ENCODE measurements at places on chromosomes 7 and 10. TPM values are rescaled to one million over a fixed set of nuclear protein-coding genes. Genes with fewer than 3 reads are reported as not detected.
A peak's percentile ranks its signal among the peaks of the same experiment; 100 is the strongest.

Gene MKX
- not detected for polyA plus RNA-seq

Gene MYL10
- not detected for polyA plus RNA-seq

Gene FAM25G
- not detected for polyA plus RNA-seq

Gene VENTX
- polyA plus RNA-seq: not detected

Gene PSMA2
- 101 TPM for polyA plus RNA-seq

Gene FKBP9
- 219 TPM for polyA plus RNA-seq

Gene ADAMTS14
- polyA plus RNA-seq: 1.2 TPM

DNA sequence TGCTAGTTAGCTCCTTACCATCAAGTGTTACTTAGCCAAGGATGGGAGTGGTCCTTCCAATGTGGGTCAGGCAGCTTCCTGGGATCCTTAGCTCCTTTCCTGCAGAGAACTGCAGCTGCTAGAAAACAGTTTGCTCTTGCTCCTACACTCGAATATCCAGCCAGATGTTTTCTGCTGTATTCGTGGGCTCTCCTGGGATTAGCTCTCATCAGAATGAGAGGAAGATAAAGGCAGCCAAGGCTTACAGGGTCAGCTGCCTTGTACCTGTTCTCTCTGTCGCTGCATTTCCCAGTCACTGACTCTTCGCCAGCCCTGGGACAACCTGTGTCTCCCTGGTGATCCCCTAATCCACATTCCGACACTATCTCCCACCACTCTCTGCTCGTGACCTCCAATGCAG is 29.0 kb downstream of the NEUROD6 start:
- DNase-seq: no peak

- DNase-seq: no peak
These were observed 223.1 kb upstream of the FZD1 start for GRCh38 chr7:91041141-91041540.

DNA sequence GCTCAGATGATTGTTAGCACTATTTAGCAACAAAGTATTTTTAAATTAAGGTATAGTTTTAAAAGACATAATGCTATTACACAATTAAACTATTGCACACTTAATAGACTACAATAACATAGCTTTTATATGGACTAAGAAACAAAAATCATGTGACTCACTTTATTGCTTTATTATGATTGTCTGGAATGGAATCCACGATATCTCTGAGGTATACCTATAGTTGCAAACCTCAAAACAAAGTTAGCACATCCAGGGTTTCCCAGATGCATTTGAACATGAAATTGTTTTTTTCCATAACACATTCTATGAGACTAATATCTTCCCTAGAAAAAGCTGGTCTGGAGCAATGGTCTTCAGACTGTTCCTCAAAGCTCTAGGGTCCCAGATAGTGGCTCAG is 18.3 kb upstream of the RPEL1 start:
- DNase-seq: no peak

GRCh38 chr10:47090042-47090441 is 178.8 kb downstream of the PTPN20 start:
- DNase-seq: no peak

DNA sequence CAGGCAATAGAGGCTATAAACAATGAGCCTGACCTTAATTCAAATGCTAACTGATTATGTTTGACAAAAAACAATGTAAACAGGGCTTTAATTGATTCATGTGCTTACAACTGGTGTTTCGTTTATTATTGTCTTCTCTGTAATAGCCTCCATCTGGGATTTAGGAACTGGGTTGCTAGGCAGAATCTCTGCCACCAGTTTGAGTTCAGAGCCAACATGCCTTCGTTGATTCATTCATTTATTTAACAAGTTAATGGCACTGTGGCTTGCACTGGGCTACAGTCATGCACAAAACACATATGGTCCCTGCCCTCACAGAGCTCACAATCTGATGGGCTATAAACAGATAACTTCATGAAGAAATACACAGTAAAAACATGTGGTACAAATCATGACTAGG is 19.6 kb upstream of the CDHR3 start:
- DNase-seq: no peak

DNA sequence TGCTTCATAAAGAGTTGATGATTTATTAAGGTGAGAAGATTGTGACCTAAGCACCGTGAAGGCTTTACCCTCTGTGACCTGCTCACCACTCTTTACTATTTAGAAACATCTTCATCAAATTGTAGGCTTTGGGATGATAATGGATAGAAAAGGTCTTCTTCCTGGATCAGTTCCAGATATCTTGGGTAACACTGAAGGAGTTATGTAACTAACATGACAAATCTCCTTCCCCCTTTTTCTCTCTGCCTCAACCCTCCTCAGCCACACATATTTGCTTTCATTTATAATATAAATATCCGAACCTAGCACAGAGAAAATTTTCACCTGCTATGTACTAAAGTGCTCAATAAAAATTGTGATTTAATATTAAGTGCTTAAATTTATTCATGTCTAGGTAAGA is 151.5 kb downstream of the FRMD4A start:
- no peak for DNase-seq

DNA sequence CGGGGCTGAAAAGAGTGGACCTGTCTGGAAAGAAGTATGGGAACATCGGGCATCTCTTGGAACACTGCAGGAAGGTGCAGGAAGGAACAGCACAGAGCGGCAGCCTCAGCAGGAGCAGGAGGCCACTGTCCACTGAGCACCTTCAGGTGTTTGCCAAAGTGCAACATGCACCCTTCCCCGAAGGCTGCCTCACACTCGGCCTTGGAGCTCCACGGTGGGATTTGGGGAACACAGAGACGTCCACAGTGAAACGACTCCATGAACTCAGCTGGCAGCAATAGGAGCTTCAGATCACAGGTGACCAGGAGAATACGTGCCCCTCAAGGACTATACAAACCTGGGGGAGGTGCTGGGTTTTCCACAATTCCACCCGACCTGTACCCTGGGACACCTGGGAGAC is 140.3 kb upstream of the RET start:
- DNase-seq: no peak

DNA sequence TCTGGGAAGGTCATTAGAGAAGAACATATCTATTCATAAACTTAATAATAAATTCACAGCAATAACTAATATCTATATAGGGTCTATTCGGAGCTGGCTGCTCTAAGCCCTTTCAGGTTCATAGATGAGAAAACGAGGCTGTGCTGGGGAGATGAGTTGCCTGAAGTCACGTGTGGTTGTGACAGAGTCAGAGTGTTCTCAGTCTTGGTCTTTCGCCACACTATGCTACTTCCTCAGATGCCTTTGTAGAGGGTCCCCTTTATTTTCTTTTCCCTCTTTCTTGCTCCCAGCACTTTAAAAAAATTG is 43.7 kb upstream of the FAM180A start:
- DNase-seq: no peak

DNA sequence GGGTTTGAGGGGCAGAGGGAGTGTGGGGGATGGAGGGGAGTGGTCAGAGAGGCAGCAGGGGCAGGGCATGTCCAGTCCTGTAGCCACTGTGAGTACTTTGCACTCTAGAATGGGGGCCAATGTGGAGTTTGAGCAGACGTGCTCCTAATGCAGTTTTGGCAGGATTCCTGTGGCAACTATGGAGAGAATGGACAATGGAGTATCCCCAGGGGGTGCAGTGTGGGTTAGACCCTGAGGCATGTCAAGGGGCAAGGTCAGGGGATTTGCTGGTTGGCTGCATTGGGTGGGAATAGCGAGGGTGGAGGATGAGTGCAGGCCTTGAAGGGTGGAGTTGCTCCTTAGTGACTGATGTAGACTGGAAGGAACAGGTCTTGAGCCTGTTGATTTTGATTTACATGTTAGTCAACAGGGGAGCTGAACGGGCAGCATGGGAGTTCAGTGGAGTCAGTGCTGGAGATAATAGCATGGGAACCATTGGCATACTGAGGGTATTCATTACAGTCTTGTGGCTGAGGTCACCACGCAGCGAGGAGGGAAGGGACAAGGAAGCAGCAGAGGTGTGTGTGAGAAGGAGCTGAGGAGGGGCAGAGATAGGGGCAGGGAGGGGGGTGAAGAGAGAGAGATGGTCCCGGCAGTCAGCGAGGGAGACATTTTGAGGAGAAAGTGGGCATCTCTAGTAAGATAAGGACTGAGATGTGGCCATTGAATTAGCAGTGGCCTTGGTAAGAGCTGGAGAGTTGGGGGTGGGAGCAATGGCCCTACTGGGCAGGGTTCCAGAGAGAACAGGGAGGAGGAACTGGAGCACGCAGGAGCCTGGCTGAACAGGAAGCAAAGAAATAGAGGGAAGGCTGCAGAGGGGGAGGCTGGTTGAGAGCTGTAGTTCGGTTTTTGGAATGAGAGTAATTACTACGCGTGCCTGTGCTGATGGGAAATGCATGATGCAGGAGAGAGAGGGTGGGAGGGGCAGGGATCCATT is 112.7 kb downstream of the CCNY start:
- DNase-seq: no peak

DNA sequence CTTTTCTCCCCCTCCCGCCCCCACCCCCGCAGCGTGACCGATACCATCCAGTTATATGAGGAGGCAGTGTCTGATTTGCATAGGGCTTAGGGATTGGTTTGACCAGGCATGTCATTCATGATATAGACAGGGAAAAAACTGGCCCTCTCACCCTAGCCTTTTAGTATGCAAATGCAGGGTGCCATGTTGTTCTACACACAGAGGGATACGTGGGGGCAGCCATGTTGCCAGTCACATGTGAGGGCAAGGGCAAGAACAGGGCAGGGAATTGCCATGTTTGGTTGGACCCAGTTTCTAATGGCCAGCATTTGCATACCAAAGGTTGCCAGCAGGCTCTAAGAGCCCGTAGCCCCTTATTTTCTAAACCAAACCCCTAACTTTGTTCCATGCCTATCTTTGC is 552.1 kb downstream of the SORCS1 start:
- DNase-seq: no peak

DNA sequence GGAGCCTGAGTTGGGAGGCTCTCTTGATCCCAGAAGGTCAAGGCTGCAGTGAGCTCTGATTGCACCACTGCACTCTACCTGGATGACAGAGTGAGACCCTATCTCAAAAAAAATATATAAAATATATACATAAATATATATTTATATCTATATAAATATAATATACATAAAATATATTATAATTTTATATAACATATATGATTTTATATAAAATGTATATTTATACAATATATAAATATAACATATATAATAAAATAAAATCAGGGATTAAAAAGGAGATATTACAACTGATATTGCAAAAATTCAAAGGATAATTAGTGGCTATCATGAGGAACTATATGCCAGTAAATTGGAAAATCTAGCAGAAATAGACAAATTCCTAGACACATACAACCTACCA is 353.5 kb upstream of the HPS1 start:
- DNase-seq: no peak

DNA sequence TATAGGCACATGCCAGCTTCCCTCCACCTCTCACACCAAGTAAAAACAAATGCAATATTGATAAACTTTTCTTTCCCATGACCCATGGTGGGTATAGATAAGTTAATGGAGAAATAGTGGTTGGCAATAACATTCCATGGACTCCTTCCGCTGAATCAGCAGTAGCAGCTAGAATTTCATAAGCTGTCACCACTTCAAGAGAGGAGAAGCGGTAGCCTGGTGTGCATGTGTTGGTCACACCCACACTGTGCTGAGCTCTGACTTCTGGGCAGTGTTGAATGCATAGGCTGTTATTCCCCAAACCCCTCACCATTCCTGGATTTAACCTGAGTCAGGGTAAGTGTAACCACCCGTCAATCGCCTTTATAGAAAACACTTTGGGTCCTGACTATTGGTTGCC is 32.5 kb upstream of the BMPER start:
- no peak for DNase-seq

GRCh38 chr10:101301111-101301731 is 52.7 kb upstream of the BTRC start:
- DNase-seq: no peak

GRCh38 chr7:25578991-25579777 is 350.9 kb upstream of the NPVF start:
- DNase-seq: no peak

DNA sequence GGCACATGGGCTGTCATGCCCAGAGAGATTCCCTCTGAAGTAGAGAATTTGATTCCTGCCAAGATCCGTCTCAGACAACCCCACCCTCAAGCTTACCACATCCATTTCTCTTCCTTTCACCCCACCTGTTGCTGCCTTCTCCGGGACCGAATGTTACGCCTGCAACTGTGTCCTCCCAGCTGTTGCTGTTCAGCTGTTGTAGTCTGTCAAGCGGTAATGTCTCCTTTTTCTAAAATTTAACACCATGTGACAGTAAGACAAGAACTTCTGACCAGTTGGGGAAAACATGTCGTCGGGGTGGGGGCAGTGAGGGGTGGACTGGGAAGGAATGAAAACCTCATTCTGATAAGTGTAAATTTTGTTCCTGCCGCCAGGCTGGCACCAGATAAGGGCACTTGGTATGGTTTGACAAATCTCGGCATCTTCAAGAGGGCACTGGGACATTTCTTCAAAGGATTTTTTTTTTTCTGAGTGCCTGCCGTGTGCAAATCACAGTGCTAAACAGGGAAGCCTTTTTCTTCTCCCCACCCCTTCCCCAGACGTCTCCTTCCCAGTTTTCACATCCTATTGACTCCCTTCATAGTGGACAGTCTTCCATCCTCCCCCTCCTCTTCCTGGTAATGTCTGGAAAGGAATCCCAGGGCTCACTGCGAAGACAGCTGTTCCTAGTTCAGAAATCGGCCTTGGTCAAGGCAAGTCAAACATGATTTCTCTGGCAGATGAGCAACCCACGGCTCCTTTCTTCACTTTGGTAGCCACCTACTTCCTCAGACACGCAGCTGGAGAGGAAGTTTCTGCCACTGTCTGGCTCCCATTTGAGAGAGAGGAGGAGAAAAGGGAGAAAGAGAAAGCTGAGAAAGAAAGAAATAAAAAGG is 5.0 kb upstream of the CELF2 start:
- DNase-seq: no peak

GRCh38 chr10:58721601-58722281 is 209.1 kb downstream of the BICC1 start:
- DNase-seq: no peak

GRCh38 chr10:118870467-118871243 is 115.9 kb upstream of the CACUL1 start:
- peak; percentile 30 for DNase-seq

GRCh38 chr7:139959285-139959628 is 103.5 kb downstream of the PARP12 start:
- no peak for DNase-seq

DNA sequence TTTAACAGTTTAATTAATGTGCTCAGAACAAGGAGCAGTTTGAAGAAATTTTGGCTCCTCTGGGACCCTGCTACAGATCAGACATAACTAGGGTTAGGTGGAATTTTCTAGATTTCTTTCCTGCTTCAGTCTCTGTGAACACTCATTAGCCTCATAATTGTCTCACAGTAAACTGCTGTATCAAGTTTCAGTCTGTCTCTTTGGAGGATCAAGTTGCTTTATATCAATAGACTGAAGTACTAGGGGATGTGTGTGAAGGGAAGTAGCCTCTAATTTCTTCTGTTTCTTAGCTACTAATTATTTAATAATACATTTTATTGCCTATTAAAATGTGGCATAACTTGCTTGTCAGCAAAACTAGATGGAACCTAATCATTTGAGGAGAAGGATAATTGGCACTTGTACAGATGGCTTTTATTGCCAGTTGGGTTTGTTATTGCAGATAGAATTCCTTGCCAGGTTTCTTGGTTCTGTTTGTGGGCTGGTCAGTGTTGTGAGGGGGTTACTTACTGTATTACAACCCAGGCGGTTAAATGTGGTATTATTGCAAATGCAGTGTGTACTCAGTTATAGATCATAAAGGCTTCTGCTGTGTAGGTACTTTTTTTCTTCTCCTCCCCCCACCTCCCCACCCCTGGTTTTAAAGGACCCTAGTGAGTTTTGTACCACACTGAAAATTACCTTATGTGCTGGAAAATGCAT is 758.0 kb downstream of the AUTS2 start:
- no peak for DNase-seq
